ENCODE measurements at places on chromosomes 12 and 14.

- no peak for DNase-seq
Measured at GRCh38 chr12:32005496-32006125, 46.4 kb downstream of the RESF1 start.

DNA sequence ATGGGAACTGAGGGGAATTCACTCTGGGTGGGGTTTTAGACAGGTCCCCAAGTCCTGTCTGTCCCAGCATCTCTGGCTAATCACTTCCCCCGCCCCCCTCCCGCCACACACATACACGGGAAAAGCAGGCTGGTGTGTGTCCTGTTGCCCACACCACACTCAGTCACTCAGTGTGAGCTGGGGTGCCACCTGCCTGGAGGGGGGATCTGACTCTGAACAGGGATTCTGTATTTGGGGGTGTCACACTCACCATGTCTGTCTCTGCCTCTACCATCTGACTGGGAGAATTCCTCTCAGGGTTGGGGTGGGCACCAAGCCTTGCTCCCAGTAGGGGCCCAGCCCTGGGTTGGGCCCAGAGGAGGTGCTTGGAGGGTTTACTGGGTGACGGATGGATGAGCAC is 31.1 kb downstream of the SH2B3 start:
- DNase-seq: no peak

GRCh38 chr12:77160931-77161330 is 95.6 kb upstream of the E2F7 start:
- DNase-seq: no peak

DNA sequence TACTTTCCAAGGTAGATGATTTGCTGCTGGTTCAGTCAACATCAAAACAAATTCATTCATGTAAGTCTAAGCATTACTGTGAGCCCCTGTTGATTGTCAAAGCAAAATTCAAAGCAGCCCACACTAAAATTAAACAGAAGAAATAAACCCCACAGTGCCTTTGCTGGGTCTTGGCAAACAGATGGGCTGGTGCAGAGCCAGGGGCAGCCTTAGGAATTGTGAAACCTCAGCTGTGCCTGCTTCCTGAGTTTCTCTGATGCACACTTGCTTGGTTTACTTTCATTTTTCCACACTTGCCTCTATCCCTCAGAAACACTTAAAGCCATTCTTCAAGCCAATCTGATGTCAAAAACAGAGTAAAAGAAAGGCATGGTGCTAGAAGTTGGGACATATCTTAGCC is 6.6 kb upstream of the PLEKHG7 start:
- DNase-seq: no peak

DNA sequence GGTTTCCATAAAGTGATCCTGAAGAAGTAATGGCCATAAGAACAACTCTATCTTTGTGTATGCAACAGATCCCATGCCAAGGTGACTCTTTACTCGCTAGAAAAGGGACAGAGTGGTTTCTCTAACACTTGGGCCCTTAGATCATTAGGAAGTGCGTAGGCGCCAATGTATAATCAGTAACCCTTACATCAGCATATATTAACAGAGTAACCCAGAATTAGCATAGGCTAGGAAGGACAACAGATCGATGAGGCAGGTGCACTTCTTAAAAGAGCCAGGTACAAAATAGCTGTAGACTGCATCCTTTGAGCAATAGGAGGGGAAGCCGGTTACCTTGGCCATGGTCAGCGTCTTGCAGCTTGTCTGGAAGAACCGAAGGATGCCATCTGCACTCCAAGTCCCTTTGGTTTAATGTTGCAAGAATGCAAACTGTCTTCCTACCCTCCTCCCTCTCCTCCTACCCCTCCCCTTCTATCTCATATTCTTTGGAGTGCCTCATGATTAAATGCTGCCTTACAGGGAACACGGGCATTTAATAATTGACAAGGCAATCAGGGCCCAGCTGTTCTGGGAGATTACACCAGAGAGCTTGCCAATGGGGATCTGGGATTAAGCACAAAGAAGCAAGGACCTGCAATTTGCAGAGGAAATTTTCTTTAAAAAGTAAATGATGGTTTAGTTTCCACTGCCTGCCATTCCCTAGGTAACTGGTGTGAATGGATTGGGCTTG is 8.0 kb downstream of the GSG1 start:
- DNase-seq: no peak

DNA sequence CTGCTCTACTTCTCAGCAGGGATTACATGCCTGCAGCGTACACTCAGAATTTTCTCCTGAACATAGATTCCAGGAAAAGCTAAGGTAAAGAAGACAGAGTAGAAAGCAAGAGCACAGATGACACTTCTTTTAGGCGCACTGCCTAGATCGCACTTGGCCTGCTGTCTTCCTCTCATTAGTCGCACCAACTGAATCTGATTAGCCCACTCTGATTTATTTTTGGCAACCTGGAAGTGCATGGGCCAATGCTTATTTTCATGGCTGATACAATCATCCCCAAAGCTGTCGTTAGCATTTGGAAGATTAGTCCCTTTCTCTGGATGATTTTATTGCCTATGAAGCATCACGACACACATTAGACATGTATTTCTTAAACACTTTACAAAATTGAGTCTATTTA is 152.5 kb downstream of the PTPRO start:
- no peak for DNase-seq

DNA sequence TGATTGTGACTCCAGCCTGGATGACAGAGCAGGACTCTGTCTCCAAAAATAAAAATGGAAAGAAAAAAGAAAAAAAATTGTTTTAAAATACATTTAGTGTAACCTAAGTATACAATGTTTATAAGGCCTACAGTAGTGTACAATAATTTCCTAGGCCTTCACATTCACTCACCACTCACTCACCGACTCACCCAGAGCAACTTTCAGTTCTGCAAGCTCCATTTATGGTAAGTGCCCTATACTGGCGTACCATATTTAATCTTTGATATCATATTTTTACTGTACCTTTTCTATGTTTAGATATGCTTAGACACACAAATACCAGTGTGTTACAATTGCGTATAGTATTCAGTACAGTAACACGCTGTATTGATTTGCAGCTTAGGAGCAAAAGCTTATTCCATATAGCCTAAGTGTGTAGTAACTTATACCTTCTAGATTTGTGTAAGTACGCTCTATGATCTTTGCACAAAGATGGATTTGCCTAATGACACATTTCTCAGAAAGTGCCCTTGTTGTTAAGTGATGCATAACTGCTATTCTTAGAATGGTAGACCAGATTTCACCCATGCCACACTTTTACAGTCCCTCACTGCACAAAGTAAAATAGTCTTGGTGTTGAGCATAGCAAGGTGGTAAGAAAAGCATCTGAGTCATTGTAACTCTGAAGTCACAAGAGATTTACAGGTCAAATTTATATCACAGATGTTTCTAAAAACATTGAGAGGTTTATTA is 151.9 kb downstream of the LRRK2 start:
- no peak for DNase-seq

- no peak for DNase-seq
Measured at GRCh38 chr14:105508069-105508468, 17.0 kb downstream of the TEDC1 start.

DNA sequence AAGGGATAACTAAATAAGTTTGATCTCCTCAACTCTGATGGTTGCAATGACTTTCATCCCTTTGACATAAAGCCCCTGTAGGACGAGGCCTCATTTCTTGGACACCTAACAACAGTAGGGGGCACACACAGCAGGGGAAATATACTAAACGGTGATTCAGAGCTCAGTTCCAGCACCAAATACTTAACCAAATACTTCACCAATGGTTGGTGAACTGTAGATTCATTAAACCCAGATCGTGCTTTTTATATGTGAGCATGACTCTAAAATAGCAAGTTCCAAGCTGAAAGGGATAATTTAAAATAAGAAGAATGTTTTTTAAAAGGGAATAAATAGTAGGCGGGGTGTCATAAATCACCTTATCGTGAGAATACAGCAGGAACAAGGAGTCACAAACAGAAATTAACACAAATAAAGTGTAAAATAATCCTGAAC is 53.2 kb downstream of the ATG2B start:
- no peak for DNase-seq

GRCh38 chr14:54085232-54085761 is 128.7 kb upstream of the BMP4 start:
- no peak for DNase-seq

DNA sequence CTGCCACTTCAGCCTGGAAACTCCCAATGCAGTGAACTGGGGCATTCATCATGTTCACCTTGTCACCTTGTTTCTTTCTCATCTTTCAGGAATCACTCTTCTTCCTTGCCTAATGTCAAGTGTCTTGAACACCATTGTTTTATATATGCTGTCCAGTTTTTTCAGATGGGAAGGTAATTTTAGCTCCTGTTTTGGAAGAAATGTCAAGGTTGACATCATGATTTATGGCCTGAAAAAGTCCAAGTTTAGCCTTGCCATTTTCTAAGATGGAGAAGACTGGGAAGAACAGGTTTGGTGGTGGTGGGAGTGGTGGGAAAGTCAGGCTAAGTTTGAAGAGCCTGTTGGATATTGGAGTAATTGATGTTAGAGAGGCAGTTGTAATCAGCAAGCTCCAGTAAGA is 54.0 kb downstream of the ADCK1 start:
- no peak for DNase-seq

- DNase-seq: no peak
Measured at GRCh38 chr12:132326646-132327045, 2.7 kb downstream of the GALNT9 start.

- no peak for DNase-seq
Measured at GRCh38 chr14:87705439-87705896, 287.5 kb downstream of the GALC start.

- no peak for DNase-seq
Measured at GRCh38 chr14:62710811-62711210, 334.4 kb downstream of the KCNH5 start.

GRCh38 chr14:55715889-55716288 is 135.9 kb downstream of the KTN1 start:
- peak; percentile 99 for DNase-seq

GRCh38 chr12:116896411-116896924 is 14.3 kb upstream of the FBXW8 start:
- no peak for DNase-seq

- DNase-seq: no peak
Measured at GRCh38 chr12:41459111-41459905, 271.2 kb downstream of the PDZRN4 start.

DNA sequence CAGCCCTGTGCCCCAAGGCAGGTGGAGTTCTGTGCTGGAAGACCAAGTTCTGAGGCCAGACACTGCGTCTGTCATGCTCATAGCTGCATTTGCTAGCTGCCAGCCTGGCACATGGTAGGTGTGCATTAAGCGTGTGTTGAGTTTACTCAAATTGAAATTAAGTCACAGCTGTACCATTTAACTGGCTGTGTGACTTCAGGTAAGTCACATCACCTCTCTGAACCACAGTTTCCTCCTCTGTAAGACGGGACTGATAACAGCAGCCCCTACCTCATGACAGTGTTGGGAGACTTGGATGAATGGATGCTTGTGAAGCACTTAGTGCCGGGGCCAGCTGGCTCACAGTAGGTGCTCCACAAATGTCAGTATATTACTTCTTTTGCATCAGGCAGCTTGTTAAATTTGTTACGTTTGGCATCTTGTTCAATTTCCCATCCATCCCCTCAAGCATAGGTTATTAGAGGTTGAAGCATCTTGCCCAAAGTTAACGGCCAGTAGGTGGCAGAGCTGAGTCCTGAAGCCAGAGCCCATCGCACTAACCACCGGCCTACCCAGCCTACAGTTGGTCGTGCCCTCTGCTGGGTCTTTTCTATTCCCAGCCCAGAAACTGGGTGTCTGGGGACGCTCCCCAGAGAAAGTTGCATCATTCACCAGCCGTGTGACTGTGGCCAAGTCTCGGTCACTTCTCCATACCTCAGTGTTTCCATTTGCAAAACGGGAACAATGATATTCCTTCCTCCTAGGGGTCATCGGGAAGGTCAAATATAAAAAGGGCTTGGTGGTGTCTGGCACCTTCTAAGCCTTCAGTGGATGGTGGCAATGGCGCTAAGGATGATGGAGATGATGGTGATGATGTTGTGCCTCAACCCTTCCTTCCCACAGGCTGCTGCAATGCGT is 4.5 kb downstream of the DAO start:
- DNase-seq: peak; percentile 25

DNA sequence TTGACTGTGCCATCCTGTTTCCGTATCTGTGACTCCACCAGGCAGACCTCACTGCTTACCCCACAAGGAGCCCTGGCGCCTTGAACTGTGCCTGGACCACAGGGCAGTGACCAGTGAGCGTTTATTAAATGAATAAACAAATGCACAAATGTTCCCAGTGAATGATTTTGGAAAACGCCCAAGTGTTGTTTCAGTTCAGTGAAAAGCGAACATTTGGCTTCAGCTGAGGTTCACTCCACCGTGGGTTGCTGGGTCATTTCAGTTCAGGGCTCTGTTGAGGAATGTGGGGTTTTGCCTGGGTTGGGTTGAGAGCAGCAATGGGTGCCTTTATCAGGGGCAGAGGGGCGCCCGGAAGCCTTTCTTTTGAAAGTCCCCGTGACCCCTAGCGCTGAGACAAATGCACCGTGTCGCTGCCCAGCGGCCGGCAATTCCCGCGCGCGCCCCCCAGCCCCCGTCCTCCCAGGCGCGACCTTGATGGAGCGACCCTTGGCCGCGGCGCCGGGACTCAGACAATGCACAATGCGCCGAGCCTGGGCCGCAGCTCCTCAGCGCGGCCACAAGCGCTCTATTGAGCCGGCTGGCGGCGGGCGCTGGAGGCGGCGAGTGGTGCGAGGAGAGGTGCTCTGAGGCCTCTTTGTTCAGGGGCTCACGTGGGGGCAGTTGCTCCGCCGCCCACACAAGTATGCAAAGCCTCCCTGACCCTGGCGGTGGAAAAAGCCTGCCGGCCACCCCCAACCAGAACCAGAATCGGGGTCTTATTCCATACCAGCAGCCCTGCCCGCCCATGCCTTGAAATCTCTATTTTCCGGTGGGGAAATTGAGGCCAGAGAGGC is 40.5 kb upstream of the CLMN start:
- DNase-seq: no peak

DNA sequence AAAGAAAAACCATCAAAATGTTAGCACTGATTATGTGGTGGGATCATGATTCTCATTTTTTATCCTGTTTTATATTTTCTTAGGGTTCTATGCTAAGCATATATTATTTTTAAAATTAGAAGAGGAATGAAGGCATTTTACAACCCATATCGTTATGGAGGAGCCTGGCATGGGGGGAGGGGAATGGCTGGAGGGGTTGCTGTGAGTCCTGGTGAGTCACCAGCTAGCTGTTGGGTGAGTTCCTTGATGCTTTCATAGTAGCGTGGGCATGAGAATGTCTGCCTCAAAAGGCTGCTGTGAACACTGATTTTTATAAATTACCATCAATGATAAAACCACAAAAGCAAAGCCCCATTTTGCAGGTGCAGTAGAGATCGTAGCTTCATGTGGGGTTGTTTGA is 46.9 kb downstream of the C14orf132 start:
- peak; percentile 77 for DNase-seq

DNA sequence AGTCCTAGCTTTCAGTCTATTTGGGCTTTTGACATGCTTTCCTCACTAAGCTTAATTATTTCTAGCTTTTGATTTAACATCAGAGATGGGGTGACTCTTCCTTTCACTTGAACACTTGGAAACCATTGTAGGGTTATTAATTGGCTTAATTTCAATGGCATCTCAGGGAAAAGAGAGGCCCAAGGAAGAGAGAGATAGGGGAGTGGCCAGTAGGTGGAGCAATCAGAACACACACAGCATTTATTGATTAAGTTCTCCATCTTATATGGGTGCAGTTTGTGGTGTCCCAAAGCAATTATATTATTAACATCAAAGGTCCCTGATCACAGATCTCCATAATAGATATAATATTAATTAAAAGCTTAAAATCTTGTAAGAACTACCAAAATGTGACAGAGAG is 1466.1 kb upstream of the SEL1L start:
- DNase-seq: no peak

GRCh38 chr12:70659077-70659606 is 21.9 kb upstream of the PTPRB start:
- no peak for DNase-seq
